SK-MEL-5 (cell line): ENCODE measurements at places on chromosomes 2 and 18. TPM values are rescaled to one million over a fixed set of nuclear protein-coding genes. Genes with fewer than 3 reads are reported as not detected.

- DNase-seq = peak; percentile 38
These were observed at the start of gene DIPK1C for GRCh38 chr18:74457043-74457724. DIPK1C (minus strand) TSS chr18:74457308; CDS start chr18:74457259, 49 bp downstream.

DNA sequence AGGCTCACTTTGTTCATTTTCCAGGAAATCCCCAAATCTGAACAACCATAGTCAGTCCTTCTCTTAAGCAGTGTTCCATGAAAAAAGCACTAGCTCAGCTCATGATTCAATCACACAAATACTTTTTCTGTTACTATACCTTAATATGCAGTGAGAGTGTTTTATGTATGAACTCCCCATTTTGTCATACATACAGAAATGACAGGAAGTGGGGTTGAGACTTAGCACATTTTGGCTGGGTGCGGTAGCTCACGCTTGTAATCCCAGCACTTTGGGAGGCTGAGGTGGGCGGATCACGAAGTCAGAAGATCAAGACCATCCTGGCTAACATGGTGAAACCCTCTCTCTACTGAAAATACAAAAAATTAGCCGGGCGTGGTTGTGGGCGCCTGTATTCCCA lies 55.2 kb upstream of the DTNB start:
- no peak for DNase-seq

GRCh38 chr18:70333757-70334156 lies 44.9 kb downstream of the SOCS6 start:
- no peak for DNase-seq

GRCh38 chr18:61606759-61607158 lies 273.5 kb downstream of the CDH20 start:
- peak; percentile 26 for DNase-seq

The INO80D gene
- total RNA-seq = 6.5 and 6.8 TPM in 2 replicates
